Caco-2 (cell line): ENCODE measurements at places on chromosomes 3 and 15.

GRCh38 chr3:126394179-126394976, at the start of gene CFAP100:
Gene CFAP100, plus strand, starts transcription at chr3:126394909. Its CDS starts 1,092 bp downstream, at chr3:126396001.
- DNase-seq: no peak
- H3K27ac ChIP-seq: no peak within 1 kb of the TSS
- H3K4me1 ChIP-seq: no peaks in the 10 kb centered on the region
- no peaks in the 10 kb centered on the region for H3K36me3 ChIP-seq
- no peak within 1 kb of the TSS for H3K4me3 ChIP-seq
- no peaks in the 10 kb centered on the region; the same call in 1 of the 2 replicates for H3K27me3 ChIP-seq

DNA sequence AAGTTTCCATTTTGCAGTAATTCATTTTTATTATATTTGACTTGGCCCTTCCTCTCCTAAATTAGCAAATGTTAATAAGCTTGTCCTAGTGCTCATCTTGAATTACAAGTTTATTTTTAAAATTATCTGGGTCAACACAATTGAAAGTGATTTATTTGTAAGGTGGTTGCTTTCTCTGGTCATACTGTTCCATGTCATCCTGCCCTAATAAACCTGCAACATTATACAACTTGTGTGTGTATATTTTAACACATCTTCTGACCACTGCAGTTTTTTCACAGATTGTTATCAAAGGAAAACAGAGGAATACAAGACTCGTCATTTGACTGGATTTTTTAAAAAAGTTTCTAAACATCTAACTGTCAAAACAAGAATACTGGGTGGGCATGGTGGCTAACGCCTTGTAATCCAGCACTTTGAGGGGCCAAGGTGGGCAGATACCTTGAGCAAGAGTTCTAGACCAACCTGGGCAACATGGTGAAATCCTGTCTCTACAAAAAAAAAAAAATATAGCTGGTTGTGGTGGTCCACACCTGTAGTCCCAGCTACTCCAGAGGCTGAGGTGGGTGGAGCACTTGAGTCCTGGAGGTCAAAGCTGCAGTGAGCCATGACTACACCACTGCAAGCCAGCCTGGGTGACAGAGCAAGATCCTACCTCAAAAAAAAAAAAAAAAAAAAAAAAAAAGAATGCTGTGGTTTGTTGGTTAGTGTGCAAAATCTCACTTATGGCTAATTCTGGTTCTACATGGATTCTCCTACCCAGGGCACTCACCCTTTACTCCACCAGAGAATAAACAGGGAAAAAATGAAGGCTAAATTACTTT, 5.0 kb upstream of the LRRFIP2 start:
- H3K36me3 ChIP-seq: no peaks in the 10 kb centered on the region
- DNase-seq: no peak
- H3K4me3 ChIP-seq: no peak overlapping the region
- peaks cover 15% of the 10 kb centered on the region for H3K4me1 ChIP-seq

- no peak for DNase-seq
- H3K36me3 ChIP-seq: no peaks in the 10 kb centered on the region
- no peak overlapping the region for H3K27ac ChIP-seq
These were observed 487.4 kb downstream of the PDCD6IP start for GRCh38 chr3:34285827-34286188.

GRCh38 chr3:16511681-16512434, 1.6 kb downstream of the RFTN1 start:
- no peaks in the 10 kb centered on the region; the same call in 1 of the 2 replicates for H3K36me3 ChIP-seq
- peak overlapping the region; percentile 72; the same call in 1 of the 2 replicates for H3K4me3 ChIP-seq
- no peaks in the 10 kb centered on the region; the same call in 1 of the 2 replicates for H3K4me1 ChIP-seq

DNA sequence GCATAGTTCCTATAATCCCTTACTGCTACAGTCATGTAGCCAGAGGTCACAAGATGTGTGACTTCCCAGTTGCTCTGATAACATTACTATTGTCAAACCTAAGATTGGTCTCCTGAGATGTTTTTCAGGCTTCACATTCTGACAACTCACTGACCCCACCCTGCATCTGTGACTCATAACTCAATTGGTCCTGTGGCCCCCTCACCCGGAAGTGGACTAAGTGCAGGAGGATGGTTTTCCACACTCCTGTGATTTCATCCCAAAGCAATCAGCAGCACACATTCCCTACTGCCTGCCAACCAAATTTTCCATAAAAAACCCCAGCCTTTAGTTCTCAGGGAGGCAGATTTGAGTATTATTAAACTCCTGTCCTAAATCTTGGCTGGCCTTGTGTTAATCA, 564.9 kb upstream of the ZNF385D start:
- no peaks in the 10 kb centered on the region for H3K4me1 ChIP-seq
- no peaks in the 10 kb centered on the region for H3K27me3 ChIP-seq
- H3K4me3 ChIP-seq: no peak overlapping the region
- no peak overlapping the region for H3K27ac ChIP-seq
- no peaks in the 10 kb centered on the region for H3K36me3 ChIP-seq
- DNase-seq: no peak

DNA sequence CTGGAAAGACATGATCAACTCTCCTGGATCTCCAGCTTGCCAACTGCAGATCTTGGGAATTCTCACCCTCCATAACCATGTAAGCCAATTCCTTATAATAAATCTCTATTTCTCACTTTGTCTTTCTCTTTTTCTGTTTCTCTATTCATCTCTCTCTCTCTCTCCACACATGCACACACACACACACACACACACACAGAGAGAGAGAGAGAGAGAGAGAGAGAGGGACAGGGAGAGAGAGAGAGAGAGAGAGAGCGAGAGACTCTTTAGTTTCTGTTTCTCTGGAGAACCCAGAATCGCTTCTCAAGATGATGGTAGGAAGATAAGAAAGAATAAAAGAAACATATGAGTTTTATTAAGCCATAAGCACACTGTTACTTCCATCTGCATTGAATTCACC, 111.9 kb downstream of the BCHE start:
- no peak for DNase-seq
- no peak overlapping the region for H3K27ac ChIP-seq
- H3K36me3 ChIP-seq: no peaks in the 10 kb centered on the region
- H3K4me1 ChIP-seq: no peaks in the 10 kb centered on the region

GRCh38 chr3:132569153-132569552, 27.9 kb upstream of the ACKR4 start:
- H3K4me1 ChIP-seq: no peaks in the 10 kb centered on the region
- no peaks in the 10 kb centered on the region for H3K27me3 ChIP-seq
- H3K4me3 ChIP-seq: no peak overlapping the region
- DNase-seq: no peak

- H3K4me1 ChIP-seq: peaks cover 20% of the 10 kb centered on the region
- no peak overlapping the region for H3K4me3 ChIP-seq
- no peak overlapping the region for H3K27ac ChIP-seq
- no peaks in the 10 kb centered on the region for H3K27me3 ChIP-seq
These were observed 18.4 kb upstream of the TSEN2 start for GRCh38 chr3:12465836-12466225.

GRCh38 chr3:112634786-112635541, 6.0 kb downstream of the CCDC80 start:
- H3K36me3 ChIP-seq: no peaks in the 10 kb centered on the region
- no peak for DNase-seq
- H3K4me3 ChIP-seq: no peak overlapping the region
- no peaks in the 10 kb centered on the region for H3K27me3 ChIP-seq
- no peaks in the 10 kb centered on the region for H3K4me1 ChIP-seq
- H3K27ac ChIP-seq: no peak overlapping the region

- H3K36me3 ChIP-seq: no peaks in the 10 kb centered on the region
- no peak overlapping the region for H3K27ac ChIP-seq
- no peaks in the 10 kb centered on the region for H3K27me3 ChIP-seq
- no peak for DNase-seq
- H3K4me3 ChIP-seq: no peak overlapping the region
These were observed 22.8 kb downstream of the EMC7 start for GRCh38 chr15:34078900-34079299.

GRCh38 chr15:72784456-72784876, 908 bp upstream of the ADPGK start:
- no peak for DNase-seq
- peak overlapping the region; percentile 26 for H3K27ac ChIP-seq
- peak overlapping the region; percentile 93 for H3K4me3 ChIP-seq

GRCh38 chr3:1406250-1406649, 313.4 kb downstream of the CNTN6 start:
- DNase-seq: no peak
- H3K4me3 ChIP-seq: no peak overlapping the region
- H3K36me3 ChIP-seq: no peaks in the 10 kb centered on the region

DNA sequence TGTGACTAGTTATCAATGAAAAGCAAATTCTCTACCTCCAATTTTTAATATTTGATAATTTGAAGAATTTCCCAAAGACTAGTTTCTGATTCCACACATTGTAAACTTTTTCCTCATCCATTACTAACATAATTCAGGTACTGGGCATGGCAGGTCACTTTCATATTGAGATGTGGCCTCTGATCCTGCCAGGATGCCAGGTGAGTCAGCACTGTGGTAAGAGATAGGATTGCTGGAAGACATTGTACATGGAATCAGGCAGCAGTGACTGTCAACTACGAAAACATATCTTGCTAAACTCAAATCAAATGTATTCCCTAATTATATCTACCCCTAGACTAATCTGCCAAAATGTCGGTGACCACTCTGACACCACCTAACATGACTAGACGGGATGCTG, 33.2 kb upstream of the POU1F1 start:
- no peak overlapping the region for H3K4me3 ChIP-seq
- H3K27ac ChIP-seq: no peak overlapping the region
- no peaks in the 10 kb centered on the region for H3K4me1 ChIP-seq
- no peaks in the 10 kb centered on the region for H3K36me3 ChIP-seq
- no peak for DNase-seq

GRCh38 chr3:129278966-129279906, 566 bp downstream of the HMCES start:
- H3K4me1 ChIP-seq: peaks cover 7% of the 10 kb centered on the region
- no peaks in the 10 kb centered on the region for H3K27me3 ChIP-seq
- peak overlapping the region; percentile 98 for H3K27ac ChIP-seq
- H3K4me3 ChIP-seq: peak overlapping the region; percentile 81
- H3K36me3 ChIP-seq: peaks cover 5% of the 10 kb centered on the region

- no peak overlapping the region for H3K27ac ChIP-seq
- H3K36me3 ChIP-seq: no peaks in the 10 kb centered on the region
- H3K4me1 ChIP-seq: peaks cover 39% of the 10 kb centered on the region
- H3K4me3 ChIP-seq: no peak overlapping the region
- DNase-seq: no peak
These were observed 74.6 kb upstream of the TSC22D2 start for GRCh38 chr3:150333477-150333876.

- no peak overlapping the region for H3K4me3 ChIP-seq
- 0 out of 2 replicates have a peak, but pooled peaks cover 1% of the 10 kb centered on the region for H3K27me3 ChIP-seq
- H3K27ac ChIP-seq: no peak overlapping the region
- H3K4me1 ChIP-seq: no peaks in the 10 kb centered on the region
- DNase-seq: peak; percentile 81
These were observed 88.3 kb downstream of the TMEM266 start for GRCh38 chr15:76147906-76148570.

DNA sequence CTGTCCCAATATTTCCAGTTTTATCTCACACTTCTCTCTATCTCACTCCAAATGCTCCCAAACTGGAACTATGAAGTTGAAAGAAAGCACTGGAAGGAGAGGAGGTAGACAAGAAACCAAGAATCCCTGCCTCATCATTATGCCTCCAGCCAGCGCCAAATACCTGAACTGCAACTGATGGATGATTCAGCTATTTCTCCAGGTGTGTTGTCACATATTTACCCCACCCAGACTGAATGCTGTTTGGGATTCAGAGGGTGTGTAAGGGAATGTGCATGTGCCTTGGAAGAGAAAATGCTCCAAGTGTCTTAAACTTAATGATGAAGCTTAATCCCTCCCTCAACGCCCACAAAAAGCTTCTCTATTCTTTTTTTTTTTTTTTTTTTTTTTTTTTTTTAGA, 269.5 kb upstream of the ATP11B start:
- no peaks in the 10 kb centered on the region for H3K27me3 ChIP-seq
- DNase-seq: no peak
- no peak overlapping the region for H3K4me3 ChIP-seq
- H3K27ac ChIP-seq: no peak overlapping the region

DNA sequence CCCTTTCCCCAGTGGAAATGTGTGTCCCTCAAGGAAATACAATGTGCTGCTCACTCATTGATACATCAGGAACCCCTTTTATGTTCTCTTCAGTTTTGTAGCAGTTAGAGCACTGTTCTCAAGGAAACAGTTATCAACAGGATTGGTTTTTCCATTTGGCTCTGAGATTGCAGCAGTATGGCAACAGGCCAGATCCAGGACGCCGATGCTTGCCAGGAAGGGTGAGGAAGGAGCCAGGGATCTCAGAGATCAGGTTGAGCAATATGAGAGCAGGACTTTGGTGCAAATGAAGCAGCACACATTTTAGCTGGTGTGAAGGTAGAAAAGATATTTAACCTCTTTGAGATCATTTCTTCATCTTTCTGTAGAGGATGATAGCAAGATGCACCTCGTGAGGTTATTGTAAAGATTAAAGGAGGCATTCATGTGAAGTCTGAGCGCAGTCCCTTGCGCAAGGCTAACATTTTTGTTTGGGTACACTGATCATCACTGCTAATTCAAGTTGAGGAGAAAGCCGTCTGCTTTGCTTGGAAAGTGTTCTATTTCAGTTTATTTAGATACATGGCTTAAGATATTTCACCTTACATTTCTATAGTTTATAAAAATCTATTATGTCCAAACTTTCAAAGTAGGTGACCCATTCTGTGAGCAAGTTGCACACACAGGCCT, 68.5 kb downstream of the KCNH8 start:
- DNase-seq: no peak
- H3K27ac ChIP-seq: no peak overlapping the region
- no peaks in the 10 kb centered on the region for H3K36me3 ChIP-seq
- no peak overlapping the region for H3K4me3 ChIP-seq
- no peaks in the 10 kb centered on the region for H3K4me1 ChIP-seq

GRCh38 chr3:117137065-117137464, 427.5 kb downstream of the TUSC7 start:
- H3K27me3 ChIP-seq: no peaks in the 10 kb centered on the region
- H3K27ac ChIP-seq: no peak overlapping the region
- H3K4me3 ChIP-seq: no peak overlapping the region

GRCh38 chr15:29196722-29197121, 72.9 kb downstream of the NSMCE3 start:
- no peaks in the 10 kb centered on the region for H3K27me3 ChIP-seq
- no peak for DNase-seq
- H3K4me3 ChIP-seq: no peak overlapping the region
- H3K36me3 ChIP-seq: no peaks in the 10 kb centered on the region
- no peaks in the 10 kb centered on the region for H3K4me1 ChIP-seq

DNA sequence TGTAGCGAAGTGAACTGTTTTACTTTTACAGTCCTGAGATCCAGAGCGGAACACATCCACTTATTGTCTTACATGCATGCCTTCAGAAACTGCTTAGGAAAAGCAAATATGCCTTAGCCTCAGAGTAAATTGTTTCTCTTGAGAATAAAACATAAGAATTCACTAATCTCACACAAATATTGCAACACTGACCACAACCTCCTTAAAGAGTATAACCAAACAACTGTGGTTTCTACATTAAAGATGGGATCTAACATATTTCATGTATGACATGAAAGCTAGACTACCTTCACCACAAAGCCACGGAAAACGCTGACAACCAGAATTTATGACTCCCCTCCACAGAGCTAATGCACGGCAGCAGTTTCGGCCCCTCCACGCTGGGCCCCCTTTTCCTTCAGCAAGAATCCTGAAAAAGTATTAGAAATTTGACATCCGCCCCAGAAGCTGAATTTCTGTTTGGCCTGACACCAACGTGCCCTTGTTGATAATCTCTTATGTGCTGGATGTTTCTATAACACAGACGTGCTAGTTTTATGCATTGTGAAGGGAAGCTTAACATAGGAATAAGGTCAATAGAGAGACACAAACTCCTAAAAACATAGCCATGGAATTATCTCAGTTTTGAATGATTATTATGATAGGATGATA, 84.6 kb downstream of the GREM1 start:
- H3K36me3 ChIP-seq: no peaks in the 10 kb centered on the region
- no peaks in the 10 kb centered on the region for H3K27me3 ChIP-seq
- no peak overlapping the region for H3K4me3 ChIP-seq
- H3K27ac ChIP-seq: no peak overlapping the region
- no peak for DNase-seq
